ENCODE measurements at places on chromosomes 6 and 20. TPM values are rescaled to one million over a fixed set of nuclear protein-coding genes. Genes with fewer than 3 reads are reported as not detected.

DNA sequence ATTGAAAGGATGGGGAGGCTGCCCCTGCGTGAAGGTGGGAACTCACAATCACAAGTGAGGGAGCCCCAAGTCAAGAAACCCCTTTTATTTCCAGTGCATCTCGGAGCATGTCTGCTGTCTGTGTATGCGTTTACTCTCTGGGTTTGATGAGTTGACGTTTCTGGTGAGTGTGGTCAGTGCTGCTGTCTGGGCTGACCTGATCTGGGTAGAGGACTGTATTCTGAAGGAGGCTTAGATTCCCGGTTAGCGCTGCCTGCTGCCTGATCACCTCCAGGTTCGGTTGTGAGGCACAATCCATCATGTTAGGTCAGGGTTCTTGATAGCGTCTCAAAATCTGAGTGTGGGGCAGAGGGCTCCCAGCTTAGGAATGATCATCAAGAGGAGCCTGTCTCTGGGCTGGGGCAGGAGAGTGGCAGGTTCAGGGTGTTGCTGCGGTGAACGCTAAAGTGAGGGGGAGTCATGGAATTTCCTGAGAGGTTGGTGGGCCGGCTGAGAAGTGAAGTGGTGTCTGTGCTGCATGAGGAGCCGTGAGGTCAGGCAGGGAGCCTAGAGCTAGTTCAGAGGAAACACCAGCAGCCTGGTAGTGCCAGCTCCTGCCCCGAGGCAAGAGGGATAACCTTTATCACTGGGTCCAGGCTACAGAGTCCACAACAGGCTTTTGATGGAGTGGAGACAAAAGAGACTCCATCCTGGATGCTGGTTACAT lies 225.3 kb upstream of the CST7 start:
- DNase-seq, result no peak

DNA sequence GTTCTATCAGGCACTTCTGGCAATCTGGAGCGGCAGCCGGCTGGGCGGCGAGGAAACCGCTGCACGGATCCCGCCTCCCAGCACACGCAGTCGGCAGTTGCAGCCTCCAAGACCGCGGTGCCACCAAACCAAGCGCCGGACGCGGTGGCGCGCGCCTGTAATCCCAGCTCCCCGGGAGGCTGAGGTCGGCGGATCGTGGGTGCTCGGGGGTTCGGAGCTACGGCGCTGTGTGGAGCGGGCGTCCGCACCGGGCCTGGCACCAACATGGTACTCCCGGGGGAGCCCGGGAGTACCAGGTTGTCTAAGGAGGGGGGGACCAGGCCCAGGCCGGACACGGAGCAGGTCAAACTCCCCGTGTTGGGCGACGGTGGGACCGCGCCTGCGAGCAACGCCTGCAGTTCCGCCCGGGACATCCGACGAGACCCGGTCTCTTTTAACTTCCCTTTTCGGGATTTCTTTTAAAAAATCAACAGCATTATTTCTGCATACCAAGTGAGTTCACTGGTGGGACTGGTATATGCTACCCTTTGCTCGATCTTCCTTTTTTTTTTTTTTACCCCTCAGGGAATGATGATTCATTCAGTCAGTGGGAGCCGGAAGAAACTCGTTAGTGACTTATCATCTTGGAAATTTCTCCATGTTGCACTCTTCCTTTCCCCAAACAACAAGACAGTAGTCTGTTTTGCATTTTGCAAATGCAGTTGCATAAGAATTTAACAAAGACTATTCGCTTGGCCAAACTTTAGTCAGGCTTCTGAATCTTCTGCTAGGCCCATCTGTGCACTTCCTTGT lies 27.6 kb downstream of the ZNF311 start:
- no peak for DNase-seq

- no peak for DNase-seq
Observed at GRCh38 chr20:40468759-40469158, 220.3 kb downstream of the MAFB start.

Gene HLA-DOA
- 0.81 TPM for polyA plus RNA-seq

Gene METTL24
- 0.66 TPM for polyA plus RNA-seq

Data from small intestine (tissue), 16 donors.